ENCODE measurements at places on chromosomes 2 and 18.
A peak's percentile ranks its signal among the peaks of the same experiment; 100 is the strongest.

DNA sequence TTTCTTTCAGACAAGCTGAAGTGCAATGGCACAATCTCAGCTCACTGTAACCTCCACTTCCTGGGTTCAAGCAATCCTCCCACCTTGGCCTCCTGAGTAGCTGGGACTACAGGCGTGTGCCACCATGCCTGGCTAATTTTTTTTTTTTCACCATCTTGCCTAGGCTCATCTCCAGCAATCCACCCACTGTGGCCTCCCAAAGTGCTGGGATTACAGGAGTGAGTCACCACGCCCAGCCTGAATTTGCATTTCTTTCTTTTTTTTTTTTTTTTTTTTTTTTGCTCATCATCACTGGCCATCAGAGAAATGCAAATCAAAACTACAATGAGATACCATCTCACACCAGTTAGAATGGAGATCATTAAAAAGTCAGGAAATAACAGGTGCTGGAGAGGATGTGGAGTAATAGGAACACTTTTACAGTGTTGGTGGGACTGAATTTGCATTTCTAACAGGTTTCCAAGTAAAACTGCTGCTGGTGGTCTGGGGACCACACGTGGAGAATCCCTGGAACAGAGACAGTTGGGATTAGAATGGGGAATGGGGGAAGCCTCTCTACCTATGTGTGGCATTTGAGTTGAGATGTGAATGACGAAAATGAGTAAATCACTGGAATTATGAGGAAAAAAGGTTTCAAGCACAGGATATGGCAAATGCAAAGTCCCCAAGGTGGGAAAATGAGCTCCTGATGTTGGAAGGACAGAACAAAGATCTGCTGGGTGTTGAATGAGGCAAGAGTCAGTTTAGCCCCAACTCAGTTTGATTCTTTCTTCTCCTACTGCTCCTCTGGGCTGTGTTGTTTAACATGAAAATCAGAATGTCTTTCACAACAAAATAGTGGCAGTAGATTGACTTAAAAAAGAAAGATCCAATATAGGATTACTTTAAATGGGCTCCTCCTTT, 88.8 kb upstream of the MAP4K4 start:
- DNase-seq: no peak

- no peak for DNase-seq
Observed at GRCh38 chr18:57843386-57843785, 40.3 kb upstream of the ATP8B1 start.

DNA sequence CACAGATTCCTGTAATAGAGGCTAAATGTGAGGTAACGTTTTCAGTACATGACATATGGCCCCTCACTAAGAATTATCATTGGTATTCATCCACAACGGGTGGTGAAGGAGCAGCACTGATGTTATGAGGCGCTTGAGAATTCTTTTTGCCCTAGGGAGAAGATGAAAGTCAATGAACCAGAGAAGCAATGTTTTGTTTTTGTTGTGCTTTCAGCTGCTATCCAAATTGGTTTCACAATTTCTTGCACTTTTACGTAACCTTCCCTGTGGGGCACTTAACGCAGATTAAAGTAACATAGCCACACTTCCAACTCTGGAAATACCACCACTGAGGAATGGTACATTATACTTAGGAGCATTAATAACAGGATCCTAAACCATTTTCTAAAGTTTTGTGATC, 13.3 kb upstream of the CCDC85A start:
- DNase-seq: no peak

DNA sequence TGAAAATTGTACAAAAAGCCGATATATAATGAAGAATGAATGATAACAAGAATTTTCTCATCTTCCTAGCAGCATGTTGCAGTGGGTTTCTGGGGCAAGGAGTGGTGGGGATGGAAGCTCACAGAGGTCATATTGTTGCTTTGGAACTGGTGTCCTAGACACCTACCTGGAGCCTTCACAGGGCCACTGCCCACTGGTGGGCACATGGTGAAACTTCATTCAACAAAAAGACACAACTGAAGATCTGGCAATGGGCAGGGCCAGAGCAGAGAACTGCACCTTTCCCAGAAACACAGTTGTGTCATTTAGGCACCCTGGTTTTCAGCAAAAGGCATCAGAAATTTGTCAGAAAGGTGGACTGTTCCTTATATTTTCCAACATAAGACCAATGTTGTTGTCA, 115.3 kb downstream of the FHOD3 start:
- no peak for DNase-seq

GRCh38 chr2:238267341-238267710, 21.1 kb downstream of the PER2 start:
- no peak for DNase-seq

- peak; percentile 4 for DNase-seq
Observed at GRCh38 chr2:171810422-171811244, 83.4 kb downstream of the SLC25A12 start.

DNA sequence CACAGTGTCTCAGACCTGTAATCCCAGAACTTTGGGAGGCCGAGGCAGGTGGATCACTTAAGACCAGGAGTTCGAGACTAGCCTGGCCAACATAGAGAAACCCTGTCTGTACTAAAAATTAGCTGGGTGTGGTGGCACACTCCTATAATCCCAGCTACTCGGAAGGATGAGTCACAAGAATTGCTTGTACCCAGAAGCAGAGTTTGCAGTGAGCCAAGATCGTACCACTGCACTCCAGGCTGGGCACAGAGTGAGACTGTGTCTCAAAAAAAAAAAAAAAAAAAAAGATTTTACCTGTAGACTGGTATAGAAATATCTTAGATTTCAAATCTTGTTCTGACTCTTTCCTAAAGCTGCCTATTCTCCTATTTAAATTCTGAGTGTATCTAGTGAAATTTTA, 7.2 kb upstream of the KLHL29 start:
- DNase-seq: no peak

DNA sequence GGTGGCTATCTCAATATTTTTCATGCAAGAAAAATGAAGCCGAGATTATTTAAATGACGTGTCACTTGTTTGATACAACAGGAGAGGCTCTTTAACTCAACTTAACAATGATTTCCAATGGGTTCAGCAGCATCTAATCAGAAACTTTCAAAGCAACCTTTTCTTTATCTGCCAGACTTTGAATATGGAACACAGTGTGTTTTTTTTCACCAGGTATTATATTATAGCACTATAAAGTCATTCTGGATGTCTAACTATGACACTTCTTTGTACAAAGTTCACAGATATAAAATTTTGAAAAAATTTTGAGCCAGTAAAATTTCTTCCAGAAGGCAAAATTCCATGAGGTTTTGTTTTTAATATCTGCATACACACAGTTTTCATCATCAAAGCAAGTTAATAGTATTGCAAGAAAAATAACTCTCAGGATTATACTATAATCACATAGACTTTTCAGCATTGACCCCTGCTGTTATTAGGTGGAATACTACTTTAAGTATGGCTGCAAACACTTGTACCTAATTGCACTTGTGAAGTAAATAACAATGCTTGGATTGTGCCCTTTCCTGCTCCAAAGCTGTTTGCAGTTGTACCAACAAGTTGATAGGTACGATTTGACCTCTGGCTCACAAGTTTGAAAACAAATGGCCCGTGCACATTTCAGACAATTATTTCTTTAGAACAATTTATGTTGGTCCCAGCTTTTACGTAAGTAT, 44.0 kb upstream of the DSG1 start:
- DNase-seq: no peak

GRCh38 chr2:129190494-129190893, 789.0 kb upstream of the RAB6C start:
- DNase-seq: no peak

GRCh38 chr2:234579231-234579962, 82.5 kb upstream of the ARL4C start:
- no peak for DNase-seq

GRCh38 chr2:191043438-191043837, 29.5 kb upstream of the STAT1 start:
- no peak for DNase-seq

GRCh38 chr2:111685342-111685741, 198.7 kb downstream of the ANAPC1 start:
- no peak for DNase-seq

DNA sequence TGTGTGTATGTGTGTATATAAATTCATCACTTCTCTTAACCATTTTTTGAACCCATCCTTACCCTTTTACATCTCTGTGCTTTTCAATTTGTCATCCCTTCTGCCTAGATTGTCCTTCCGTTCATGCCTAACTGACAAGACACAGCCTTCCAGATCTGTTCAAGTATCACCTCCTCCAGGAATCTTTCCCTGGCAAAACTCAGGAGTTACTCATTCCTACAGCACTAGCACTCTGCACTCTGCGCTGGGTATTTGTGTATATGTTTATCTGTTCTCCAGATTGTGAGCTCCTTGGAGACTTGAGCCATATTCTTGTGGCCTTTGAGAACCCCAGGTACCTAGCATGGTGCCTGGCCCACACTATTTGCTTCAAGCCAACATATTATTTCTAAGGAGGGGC, 26.8 kb upstream of the ASXL2 start:
- no peak for DNase-seq

GRCh38 chr2:179106342-179106675, 56.4 kb upstream of the CCDC141 start:
- DNase-seq: no peak

- no peak for DNase-seq
Observed at GRCh38 chr2:41595240-41595639, 452.6 kb upstream of the PKDCC start.

DNA sequence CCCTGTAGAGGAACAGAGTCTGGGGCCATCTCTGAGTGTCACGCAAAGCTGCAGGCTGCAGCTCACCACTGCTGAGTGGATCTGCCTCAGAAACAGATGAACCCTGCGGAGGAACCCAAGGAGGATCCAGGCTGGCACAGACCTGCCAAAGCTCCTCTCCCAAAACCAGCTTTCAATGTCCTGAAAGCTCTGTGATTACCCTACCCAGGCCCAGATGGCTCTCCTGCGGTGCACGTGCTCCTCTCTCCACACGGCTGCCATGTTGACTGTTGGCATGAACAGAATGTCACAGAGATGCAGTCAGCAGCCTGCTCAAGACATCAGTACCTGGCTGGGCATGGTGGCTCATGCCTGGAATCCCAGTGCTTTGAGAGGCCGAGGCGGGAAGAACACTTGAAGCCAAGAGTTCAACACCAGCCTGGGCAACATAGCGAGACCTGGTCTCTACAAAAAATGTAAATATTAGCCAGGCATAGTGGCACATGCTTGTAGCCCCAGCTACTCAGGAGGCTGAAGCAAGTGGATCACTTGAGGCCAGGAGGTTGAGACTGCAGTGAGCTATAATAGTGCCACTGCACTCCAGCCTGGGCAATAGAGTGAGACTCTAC, 216.8 kb downstream of the MGAT5 start:
- DNase-seq: no peak

GRCh38 chr18:446941-447560, 53.5 kb downstream of the COLEC12 start:
- DNase-seq: no peak

- DNase-seq: no peak
Observed at GRCh38 chr2:70928366-70928765, 7.3 kb upstream of the ATP6V1B1 start.

GRCh38 chr2:128605931-128606330, 287.3 kb upstream of the HS6ST1 start:
- DNase-seq: no peak

DNA sequence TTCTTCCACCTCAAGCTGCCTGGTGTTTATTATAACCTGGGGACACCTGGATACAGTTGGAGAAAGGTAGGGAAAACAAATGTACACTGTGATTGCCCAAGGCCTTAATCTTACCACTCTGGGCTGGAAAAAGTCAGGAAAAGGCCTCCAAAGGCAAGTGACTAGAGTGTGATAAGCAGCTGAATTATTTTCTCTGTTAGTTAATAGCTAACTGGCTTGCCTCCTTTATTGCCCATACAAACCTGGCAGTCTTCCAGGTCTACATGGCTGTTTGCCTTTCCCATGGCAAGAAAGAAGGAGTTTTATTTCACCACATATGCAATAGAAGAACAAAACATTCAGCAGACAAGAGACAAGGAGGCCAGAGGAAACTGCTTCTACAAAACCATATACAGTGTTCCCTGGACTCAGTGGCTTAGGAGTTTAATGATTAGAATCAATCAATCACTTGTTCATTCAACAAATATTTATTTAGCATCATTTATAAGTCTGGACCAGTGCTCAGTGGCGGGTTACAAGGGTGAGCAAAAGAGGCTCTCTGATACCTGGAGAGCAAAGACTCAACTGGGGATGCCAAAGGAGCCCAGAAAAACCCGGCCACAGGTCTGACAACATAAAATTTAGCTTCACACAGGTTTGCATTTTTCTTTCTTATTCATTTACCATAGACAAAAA, 27.5 kb upstream of the SUCLG1 start:
- DNase-seq: peak; percentile 8

GRCh38 chr2:137802038-137802437, 162.2 kb upstream of the HNMT start:
- DNase-seq: no peak

GRCh38 chr2:120338015-120338414, 7.9 kb upstream of the INHBB start:
- no peak for DNase-seq

DNA sequence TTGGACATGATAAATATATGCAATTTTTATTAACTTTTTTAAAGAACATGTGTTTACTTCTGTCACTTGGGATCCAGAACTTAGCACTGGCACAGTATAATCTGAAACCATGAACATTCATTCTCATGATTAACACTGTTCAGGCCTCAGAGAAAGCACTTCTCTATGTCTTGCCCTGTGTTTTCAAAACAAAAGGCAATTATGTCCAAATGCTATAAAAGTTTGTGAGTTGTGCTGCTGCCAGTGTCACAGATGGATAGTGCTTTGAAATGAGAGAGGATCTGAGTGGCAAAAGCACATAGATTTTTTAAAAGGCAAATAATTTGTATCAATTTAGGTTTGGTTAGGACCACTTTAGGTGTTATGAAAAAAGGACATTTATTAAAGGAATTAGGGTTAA, 470.5 kb upstream of the FAM98A start:
- DNase-seq: no peak

DNA sequence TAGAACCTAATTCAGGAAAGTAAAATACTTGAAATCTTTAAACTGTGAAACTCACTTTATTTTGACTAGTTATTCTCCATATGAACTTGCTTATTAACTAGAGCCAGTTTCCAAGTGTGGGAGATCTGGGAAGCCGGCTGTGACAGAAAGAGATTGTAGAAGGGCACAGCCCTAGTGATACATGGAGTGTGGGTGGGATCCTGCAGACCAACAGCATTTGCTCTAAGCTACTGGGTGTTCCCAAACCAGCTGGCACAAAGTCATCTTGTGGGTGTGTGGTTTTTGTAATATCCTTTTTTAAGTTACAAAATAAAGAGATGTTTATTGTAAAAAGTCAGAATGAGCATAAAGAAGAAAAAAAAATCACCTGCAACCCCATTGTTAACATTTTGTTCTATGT, 3.4 kb downstream of the DUSP19 start:
- DNase-seq: no peak

DNA sequence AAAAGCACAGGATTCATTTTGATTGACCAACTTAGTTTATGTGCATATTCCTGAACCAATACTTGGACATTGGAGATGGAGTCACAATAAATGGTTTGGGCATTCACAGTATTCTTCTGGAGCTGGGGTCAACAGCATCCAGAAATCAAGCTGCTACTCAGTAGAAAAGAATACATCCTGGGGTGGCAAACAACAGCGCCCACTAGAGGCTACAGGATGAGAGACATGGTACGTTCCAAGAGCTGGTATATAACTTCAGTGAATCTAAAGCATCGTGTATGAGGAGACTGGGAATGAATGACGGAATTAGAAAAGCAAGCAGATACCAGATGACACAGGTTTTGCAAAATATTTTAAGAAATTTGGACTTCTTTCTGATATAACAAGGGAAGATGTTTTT, 142.9 kb upstream of the FIGN start:
- DNase-seq: no peak
